ENCODE measurements at places on chromosomes 1 and 21. TPM values are rescaled to one million over a fixed set of nuclear protein-coding genes. Genes with fewer than 3 reads are reported as not detected.

GRCh38 chr1:170885551-170885950 lies 49.8 kb upstream of the MROH9 start:
- no peak for DNase-seq

The CYP4X1 gene
- total RNA-seq: not detected

- peak; percentile 29 for DNase-seq
Measured at GRCh38 chr1:50333595-50333974, 89.7 kb downstream of the DMRTA2 start.

The CYP4A22 gene
- total RNA-seq: not detected

DNA sequence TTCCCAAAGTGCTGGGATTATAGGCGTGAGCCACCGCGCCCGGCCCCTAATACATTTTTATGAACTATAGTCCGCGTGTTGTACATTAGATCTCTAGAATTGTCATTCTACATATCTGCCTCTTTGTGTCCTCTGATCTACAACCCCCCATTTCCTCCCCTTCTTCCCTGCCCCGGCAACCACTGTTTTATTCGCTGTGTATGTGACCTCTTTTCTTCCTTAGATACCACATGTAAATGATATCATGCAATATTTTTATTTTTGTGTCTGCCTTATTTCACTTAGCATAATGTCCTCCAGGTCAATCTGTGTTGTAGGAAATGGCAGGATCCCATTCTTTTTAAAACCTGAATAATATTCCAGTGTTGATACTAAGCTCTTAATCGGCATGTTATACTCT lies 99.5 kb upstream of the NRIP1 start:
- no peak for DNase-seq

The PSRC1 gene
- total RNA-seq: 0.24 TPM

DNA sequence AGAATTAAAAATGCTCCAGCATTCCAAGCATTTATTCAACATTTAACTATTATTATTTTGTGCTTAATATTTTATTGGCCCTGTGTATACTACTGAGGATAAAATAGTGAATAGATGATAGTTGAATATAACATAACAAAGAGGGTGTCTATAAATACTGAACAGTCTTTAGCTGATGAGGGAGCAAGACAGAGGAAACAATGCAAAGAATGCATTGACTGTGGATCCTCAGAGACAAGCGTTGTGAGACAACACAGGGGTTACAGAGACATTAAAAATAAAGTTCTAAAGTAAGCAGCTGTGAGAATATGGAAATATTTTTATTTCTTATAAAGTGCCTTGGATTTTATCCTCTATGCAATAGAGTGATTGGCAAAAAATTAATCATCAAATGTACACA lies 1133.1 kb downstream of the PLA2G4A start:
- DNase-seq: no peak

GRCh38 chr1:40622936-40623629 lies 42.4 kb downstream of the RIMS3 start:
- DNase-seq: no peak

The IFI44L gene
- total RNA-seq: 2.7 TPM

The CLDN14 gene
- total RNA-seq: not detected

- DNase-seq: no peak
Measured at GRCh38 chr1:243312952-243313634, 57.3 kb downstream of the SDCCAG8 start.

The NT5C1A gene
- not detected for total RNA-seq

DNA sequence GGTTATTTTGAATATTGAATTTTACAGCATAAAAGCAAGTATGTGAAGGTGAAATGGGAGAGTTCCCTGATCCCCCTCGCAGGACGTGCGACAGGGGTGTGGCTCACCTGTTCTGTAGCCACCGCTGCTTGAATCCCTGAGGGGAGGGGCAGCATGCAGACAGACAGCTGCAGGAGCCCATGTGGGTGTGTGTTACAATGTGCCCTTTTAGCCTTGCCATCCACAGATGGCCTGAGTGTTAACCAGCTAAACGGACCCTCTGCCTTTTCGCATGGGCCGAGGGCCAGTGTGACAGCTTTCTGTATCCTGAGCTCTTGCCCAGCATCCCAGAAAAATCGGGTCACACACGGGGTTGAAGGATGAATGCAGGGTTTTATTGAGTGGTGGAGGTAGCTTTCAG lies 43.3 kb downstream of the JAM2 start:
- no peak for DNase-seq

- DNase-seq: no peak
Measured at GRCh38 chr1:40162753-40163441, 1.7 kb downstream of the RLF start.

The ELOA gene
- 69.8 TPM for total RNA-seq

DNA sequence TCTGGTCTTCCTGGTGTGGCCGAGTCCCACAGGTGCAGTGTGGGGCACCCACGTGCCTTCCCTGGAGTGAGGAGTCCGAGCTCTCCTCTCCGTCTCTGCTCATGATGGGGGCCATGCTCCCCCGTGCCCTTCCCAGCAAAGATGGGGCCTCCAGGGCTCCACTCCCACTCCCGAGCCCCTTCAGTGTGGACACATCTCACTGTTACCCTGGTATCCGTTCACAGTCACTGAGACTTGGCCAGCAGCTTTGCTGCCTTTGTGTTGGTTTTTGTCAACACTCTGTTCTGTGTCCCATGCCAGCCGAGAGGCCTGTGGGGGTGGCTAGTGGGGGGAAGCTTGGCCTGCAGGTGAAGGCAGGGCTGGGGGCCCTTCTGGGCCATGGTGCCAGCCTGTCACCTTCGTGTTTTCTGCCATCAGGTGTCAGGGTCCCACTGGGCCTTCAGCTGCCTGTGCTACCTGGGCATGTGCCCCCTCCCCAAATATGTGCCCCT lies 46.9 kb upstream of the POFUT2 start:
- DNase-seq: no peak

- DNase-seq: no peak
Measured at GRCh38 chr21:39915881-39916280, 48.6 kb downstream of the PCP4 start.

The LCE1A gene
- total RNA-seq: not detected

DNA sequence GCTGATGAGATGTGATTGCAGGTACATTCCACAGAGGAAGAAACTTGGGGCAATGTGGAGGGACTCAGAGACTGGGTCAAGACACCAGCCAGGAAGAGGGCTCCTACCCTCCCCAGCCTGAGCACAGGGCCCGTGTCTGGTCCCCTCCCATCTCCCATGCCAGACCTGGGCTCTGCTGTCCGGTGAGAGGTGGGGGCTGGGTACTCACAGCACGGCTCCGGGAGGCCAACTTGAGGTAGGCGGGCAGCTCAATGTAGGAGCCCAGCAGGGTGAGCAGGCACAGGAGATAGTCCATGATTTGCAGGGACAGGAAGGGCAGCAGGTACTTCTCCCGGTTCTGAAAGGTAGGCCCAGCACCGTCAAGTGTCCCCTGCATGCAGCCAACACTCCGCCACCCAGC lies 16.2 kb upstream of the MATN1 start:
- DNase-seq: no peak

GRCh38 chr1:199685369-199685768 lies 342.1 kb upstream of the NR5A2 start:
- no peak for DNase-seq

DNA sequence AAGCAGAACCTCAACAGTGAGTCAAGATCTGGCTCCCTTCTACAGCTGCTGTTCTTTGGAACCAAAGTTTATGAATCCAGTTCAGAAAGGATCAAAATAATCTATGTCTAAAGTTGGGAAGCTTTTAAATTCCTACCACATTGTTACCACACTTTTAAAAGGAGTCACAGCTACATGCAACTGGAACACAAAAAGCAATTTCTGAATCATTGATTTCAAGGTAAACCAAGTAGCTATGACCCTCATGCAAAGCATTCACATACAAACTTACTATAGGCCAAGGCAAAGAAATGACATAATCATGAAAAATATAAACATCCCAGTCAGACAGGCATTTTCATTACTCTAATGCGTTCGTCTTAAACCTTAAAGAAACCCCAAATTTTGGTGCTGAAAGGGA lies 3.5 kb downstream of the SIPA1L2 start:
- no peak for DNase-seq

The C1QTNF12 gene
- total RNA-seq: 2.2 TPM

The FCRL4 gene
- not detected for total RNA-seq

The GIPC2 gene
- not detected for total RNA-seq

DNA sequence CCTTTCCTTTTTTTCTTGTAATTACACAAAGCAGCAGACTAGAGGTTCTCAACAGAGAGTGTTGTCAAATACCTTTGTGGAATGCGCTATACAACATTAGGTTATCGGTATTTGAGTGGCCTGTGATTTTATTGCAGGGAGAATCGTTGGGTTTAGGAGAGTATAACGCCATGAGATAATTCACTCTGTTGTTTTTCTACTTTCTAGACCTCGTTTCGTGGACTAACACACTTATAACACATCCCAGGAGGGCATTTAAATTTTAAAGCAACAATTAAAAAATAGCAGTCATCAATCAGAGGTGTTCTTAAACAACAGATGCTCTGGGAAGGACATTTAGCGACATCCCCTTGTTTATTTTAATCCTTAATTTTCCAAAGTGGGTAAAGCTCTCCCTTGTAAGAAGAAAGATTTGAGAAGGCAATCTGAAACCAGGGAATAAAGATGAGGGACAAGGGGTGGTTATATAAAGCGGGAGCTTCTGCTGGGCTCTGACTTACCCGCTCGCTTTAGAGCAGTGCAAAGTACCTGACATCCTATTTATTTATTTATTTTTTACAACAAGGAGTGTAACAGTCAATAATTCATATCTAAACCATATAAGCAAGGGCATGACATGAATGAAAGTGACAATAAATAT lies 4.9 kb downstream of the PBX1 start:
- no peak for DNase-seq

DNA sequence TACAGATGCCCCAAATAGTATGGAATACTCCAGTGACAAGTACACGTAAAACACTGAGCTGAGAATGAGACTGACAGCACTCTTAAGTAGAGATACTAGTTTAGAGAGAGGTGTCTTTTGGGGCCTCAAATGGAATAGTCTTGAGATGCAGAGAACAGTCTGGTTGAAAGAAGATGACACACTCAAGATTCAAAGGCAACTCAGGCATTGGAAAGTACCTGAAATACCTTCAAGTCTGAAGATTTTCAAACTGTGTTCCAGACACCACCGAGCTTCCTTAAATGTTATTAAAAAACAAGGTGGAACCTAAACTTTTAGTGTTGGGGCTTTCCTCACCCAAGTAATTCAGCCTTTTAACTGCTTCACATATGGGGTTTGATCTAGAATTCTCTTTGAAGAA lies 437.7 kb downstream of the OMA1 start:
- DNase-seq: no peak

DNA sequence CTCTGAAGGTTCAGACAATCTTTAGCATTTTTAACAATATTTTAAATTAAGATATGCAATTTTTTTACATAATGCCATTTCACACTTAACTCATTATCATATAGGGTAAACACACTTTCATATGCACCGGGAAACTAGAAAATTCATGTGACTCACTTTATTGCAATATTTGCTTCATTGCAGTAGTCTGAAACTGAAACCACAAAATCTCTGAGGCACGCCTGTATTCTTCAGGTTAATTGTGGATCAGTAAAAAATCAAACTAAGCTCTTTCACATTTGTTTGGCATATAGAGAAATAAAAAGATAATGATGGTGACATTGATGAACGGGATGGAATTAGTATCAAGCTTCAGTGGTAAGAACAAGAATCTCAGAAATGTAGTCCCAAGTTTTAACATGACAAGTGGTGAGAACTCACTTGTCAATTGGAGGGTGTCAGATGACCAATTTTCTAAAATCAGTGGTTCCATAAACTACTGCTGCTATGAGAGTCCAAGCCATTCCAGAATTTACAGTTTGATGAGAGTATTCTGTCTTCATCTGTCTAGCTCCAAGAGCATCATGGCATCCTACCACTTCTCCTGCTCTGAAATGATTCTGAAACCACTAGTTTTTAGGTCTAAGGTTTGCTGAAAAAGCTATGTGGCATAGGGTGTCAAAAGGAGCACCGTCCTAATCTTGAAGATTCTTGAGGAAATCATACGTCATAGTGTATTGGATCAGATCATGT lies 281.0 kb downstream of the PTPRC start:
- no peak for DNase-seq

DNA sequence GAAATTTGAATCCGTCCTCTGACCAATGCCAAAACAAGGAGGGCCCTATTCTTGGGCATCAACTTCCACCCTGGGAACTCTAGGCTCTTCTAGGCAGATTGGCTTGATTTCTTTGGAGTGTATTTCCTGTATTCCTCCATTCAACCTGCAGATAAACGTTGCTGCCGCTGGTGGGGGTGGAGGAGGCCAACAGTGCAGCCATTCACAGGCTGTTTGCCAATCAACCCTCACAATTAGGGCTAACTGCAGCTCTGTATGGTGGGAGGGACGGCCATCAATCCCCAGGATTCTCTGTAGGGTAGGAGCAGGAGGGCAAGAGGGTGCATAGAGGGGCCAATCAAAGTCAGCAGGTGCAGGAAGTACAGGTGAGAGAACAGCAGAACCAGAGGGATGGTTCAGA lies 273.1 kb upstream of the PROX1 start:
- DNase-seq: no peak

- peak; percentile 92 for DNase-seq
Measured at GRCh38 chr1:235011599-235012435, 116.8 kb downstream of the TOMM20 start.

GRCh38 chr1:44401256-44402228 lies 3.5 kb upstream of the RNF220 start:
- DNase-seq: no peak

DNA sequence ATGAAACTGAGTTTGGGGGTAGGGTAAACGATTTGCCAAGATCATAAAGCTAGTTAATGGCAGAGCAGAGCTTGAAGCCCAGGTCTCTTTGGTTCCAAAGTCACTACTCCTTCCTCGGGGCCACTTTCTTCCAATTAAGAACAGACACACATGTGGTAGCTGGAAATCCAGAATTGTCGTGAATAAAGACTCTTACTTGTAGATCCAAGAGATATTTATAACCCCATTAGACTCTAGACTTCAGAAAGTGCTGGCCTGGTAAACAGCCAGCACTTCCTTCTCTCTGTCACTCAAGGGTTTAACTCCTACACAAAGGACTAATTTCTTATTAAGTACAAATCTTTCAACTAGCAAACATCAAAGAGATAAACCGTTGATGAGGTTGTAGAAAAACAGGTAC lies 2.7 kb downstream of the FAM163A start:
- no peak for DNase-seq

The ALG14 gene
- total RNA-seq: 4.3 TPM

DNA sequence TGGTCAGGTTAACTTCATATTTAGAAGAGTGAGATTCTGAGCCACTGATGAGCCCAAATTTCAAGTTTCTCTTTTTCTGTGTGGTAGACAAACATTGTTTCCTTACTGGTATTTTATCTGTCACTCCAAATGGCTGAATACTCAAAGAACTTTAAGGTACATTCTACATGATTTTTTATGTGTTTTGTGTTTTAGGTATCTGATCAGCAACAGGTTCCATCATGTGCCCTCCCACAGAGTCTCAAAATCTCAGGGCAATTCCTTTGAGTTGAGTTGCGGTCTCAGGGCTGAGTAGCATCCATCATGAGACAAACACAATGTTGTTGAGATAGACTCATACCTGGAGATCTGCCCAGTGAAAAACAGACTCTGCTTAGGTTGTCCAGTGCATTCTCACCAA lies 14.7 kb upstream of the CEP350 start:
- DNase-seq: no peak

The SPRR2G gene
- not detected for total RNA-seq

The C1orf94 gene
- total RNA-seq: not detected

The ELF3 gene
- 1.0 TPM for total RNA-seq

All from activated T-cell treated with anti-CD3 and anti-CD28 coated beads, Interleukin-2, amount 50 U/mL, for 4 hours (primary cell).